Thyroid gland (tissue), 4 donors: ENCODE measurements at places on chromosomes 4 and X. TPM values are rescaled to one million over a fixed set of nuclear protein-coding genes. Genes with fewer than 3 reads are reported as not detected.

The UGT2A1 gene
- total RNA-seq, result not detected

The OTUD6A gene
- not detected for total RNA-seq

The ADRA2C gene
- total RNA-seq, result 1.2 TPM

DNA sequence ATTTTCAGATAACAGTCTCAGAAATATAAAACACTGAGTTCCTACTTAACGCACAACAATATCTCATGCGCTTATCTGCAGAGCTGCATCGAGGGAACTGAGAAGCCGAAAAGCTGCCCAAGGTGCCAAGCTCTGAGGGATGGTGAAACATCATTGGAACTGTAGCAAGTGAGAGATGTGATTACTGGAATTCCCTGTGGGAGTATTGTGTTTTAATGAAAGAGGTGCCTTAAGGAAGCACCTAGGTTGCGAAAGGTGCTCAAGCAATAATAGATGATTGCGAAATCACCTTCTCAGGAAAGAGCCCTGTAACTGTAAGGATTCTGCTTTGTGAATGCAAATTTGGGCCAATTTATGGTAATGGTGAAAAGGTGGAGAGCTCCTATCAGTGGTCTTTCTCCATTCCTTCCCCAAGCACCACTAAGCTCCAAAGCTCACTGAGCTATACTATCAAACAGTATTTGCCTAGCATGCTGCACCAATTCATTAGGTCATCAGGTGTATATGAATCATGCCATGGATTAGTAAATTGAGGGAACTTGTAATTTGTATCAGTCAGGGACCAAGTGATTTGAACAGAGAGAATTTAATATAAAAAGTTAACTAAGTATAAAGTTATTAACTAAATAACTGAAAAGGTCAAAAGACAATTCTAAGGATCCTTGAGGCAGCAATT lies 59.0 kb upstream of the ATP8A1 start:
- H3K27me3 ChIP-seq, result no peaks in the 10 kb centered on the region
- no peaks in the 10 kb centered on the region for H3K36me3 ChIP-seq
- H3K4me1 ChIP-seq, result no peaks in the 10 kb centered on the region
- no peak for DNase-seq

DNA sequence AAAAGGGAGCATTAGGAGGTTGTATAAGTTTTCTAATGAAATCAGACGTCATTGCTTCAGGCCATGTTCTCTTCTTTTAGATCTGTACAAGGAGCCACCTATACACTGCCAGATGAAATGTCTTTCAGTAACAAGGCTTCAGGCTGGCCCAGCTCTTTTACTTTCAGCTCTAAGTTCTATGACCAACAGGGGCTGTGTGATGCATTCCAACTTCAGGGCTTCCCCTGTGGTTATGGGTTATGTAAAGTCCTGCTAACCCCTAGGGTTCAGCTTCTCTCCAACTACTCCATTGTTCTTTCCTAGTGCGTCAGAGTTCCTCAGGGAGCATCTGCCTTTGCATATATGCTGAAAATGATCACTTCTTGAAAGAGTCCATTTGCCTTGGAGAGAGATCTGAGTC lies 79.4 kb upstream of the TTC29 start:
- DNase-seq, result no peak
- H3K27ac ChIP-seq, result no peak overlapping the region
- H3K27me3 ChIP-seq, result no peaks in the 10 kb centered on the region
- H3K4me1 ChIP-seq, result no peaks in the 10 kb centered on the region

The RAB33A gene
- 0.93 TPM for total RNA-seq

- no peaks in the 10 kb centered on the region for H3K27me3 ChIP-seq
- no peaks in the 10 kb centered on the region for H3K36me3 ChIP-seq
- no peaks in the 10 kb centered on the region for H3K4me1 ChIP-seq
- no peak overlapping the region for H3K27ac ChIP-seq
Observed at GRCh38 chr4:35365186-35365585, 879.1 kb downstream of the ARAP2 start.

The BEX5 gene
- 19.4 TPM for total RNA-seq

- no peak overlapping the region for H3K4me3 ChIP-seq
- H3K4me1 ChIP-seq, result no peaks in the 10 kb centered on the region
- no peak for DNase-seq
- H3K36me3 ChIP-seq, result no peaks in the 10 kb centered on the region
- no peak overlapping the region for H3K27ac ChIP-seq
Observed at GRCh38 chr4:140068271-140068670, 85.7 kb downstream of the MAML3 start.

- H3K36me3 ChIP-seq, result no peaks in the 10 kb centered on the region
- H3K4me3 ChIP-seq, result no peak overlapping the region
- H3K4me1 ChIP-seq, result no peaks in the 10 kb centered on the region
- no peaks in the 10 kb centered on the region for H3K27me3 ChIP-seq
- H3K27ac ChIP-seq, result no peak overlapping the region
Observed at GRCh38 chrX:5051831-5052491, 1176.7 kb downstream of the NLGN4X start.
